ENCODE measurements at places on chromosomes 7 and 10.

- DNase-seq, result no peak
These were observed 30.4 kb upstream of the BMPER start for GRCh38 chr7:33874943-33875342.

DNA sequence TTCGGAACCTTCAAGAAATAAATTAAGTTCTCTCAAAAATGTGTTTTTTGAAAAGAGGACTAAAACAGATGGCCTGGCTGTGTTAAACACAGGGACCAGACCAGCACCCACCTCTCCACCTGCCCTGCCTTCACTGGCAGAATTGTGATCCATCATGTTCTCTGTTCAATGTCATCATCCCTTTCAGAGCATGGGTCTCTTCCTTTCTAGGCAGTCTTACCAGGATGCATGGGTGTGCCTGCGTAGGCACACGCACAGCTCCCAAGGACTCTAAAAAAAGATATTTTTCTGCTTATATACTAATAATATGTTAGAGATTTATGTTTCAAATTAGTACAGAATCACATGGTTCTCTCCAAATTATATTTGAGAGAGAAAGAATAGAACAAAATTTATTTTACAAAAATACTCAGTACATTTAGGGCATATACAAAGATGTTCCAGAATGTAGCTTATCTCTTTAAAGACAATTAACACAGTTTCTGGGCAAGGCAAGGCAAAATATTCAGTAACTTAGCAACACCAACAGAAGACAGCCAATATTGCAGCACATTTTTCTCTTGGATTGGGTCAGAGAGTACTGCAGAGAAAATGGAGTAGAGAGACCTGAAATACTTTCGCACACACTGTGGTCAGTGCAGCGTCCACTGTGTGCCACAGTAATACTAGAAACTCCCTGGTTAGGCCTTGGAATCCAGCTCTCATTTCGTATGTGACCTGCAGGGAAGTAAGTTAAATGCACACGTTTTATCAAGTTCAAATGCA, 52.8 kb downstream of the EGFR start:
- no peak for DNase-seq

DNA sequence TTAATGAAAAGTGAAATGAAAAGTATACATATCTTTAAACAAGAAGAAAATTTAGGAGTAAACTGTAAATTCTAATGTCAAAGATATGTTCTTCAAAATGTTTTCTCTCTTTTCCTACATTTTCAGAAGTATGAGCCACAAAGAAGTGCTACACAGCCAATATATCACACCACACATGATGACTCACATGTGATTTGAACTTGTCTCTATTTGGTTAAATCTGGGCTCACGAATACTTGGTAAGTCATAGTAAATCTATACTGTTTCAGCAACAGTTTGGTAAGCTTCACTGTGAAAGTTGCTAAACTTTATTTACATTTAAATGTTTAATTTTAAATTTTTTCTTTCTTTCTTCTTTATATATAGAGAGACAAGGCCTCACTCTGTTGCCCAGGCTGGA, 380.6 kb upstream of the IGFBP3 start:
- DNase-seq, result no peak

DNA sequence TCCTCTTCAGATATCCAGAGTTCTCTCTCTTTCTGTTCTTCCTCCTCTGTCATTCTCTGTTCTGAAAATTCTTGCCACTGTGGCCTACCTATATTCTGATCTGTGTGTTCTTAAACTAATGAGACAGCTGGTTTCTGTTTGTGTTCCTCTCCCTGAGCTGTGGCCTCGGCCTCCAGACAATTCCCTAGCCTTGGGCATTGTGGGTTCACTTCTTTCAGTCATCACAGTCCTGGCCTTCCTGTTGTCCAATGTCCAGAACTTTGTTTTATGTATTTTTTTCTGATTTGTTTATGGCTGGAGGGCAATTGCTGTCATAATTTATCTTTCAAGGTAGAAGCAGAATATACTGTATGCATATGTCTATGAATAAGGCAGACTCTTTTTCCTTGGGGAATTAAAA, 173.2 kb upstream of the MTPN start:
- no peak for DNase-seq

- DNase-seq, result no peak
These were observed 8.6 kb downstream of the RAPGEF5 start for GRCh38 chr7:22348379-22348778.

DNA sequence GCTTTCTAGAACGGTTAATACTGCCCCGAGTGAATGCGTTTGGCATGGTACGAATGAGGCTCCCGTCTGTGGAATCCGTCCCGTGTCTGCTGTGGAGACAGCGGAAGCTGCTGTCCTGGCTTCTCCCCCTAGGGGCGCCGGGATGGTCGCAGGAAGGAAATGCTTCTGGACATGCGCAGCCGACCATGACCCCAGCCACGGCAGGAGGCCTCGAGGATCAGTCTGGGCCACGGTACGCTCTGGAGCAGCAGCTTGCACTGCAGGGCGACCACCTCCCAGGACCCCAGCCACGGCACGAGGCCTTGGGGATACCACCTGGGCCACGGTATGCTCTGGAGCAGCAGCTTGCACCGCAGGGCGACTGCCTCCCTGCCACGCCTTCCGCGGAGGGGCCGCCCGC, 107.9 kb downstream of the CYTH3 start:
- no peak for DNase-seq

- no peak for DNase-seq
These were observed 291.5 kb upstream of the IGFBP3 start for GRCh38 chr7:46212425-46213153.

DNA sequence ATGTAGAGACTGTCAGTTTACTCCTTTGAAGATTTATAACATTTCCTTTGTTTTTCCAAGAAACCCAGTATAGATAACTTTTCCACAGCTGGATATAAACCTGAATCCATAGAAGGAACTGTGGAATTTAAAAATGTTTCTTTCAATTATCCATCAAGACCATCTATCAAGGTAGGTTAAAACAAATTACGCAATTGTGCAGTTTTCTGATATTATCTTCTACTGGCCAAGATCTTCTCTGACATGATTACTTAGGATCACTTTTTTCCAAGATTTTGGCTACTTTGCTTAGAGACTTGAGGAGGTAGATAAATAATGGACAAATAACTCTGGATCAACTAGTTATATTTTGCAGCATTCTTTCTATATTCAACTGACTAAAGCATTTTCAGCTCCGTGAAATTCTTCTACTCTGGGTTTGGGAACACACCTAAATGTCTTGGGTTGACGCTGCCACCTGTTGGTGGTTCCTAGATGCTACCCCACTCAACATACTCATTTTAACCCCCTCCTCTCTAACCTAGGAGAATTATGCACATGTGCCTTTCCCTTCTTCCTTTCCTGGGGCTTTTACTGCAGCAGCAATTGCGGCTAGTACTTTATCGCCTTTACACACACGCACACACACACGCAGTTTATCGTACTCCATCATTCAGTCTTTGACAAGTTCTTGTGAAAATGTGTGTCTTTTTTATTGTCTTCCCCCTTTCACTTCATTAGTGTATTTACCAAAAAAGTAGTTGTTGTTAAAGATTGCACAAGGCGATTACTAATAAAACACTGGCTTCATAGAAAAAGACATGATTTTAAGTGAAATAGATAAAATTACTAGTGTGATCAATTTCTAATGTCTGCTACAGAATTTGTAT, 32.7 kb downstream of the ABCB5 start:
- DNase-seq, result peak; percentile 37

DNA sequence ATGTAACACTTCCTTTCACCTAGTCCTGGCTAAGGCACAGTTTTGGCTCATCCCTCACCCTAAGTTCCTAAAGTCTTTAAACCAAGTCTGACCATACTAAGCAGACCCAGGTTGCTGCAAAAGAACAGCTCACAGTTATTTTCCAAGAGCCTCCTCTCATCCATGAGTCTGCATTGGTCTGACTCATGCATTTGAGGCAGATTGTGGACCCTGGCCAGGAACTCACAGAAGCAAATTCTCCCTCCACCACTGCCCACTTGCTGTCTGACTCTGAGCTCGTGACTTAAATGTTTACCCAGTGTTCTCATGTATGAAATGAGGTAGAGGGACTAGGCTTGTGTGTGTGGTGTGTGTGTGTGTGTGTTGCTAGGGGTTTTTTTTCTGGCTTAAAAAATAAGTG, 1272.8 kb downstream of the TYW1 start:
- DNase-seq, result no peak

- DNase-seq, result no peak
These were observed 15.7 kb downstream of the DNAJB6 start for GRCh38 chr7:157352516-157352915.

All from SHP77 treated with DMSO at 0.1 percent for 48 hours (cell line).